ENCODE measurements at places on chromosomes 4 and X. TPM values are rescaled to one million over a fixed set of nuclear protein-coding genes. Genes with fewer than 3 reads are reported as not detected.

Gene AIMP1
- total RNA-seq: 45.2 TPM

Gene ARHGAP6
- not detected for total RNA-seq

Gene CNGA2
- not detected for total RNA-seq

Gene PAGE2B
- total RNA-seq: not detected

Gene NAA11
- not detected for total RNA-seq
